Activated CD4-positive, alpha-beta T cell treated with anti-CD3 and anti-CD28 coated beads for 48 hours (primary cell): ENCODE measurements at places on chromosomes 6 and 20.

DNA sequence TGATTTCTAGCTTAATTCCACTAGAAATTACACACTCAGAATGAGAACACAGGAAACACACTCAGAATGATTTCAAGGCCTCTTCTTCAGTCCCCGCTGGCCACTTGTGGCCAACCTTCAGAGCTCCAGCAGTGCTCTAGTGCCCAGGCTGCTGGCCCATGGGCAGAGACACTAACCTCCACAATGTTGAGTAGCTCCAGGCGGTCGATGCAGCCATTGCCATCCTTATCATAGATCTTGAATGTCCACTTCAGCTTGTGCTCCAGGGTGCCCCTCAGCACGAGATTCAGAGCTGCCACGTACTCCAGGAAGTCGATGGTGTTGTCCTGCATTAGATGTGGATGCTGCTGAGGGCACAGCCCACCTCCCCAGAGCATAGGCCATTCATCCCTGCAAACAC is 6.3 kb downstream of the GUCA1B start:
- DNase-seq = no peak

DNA sequence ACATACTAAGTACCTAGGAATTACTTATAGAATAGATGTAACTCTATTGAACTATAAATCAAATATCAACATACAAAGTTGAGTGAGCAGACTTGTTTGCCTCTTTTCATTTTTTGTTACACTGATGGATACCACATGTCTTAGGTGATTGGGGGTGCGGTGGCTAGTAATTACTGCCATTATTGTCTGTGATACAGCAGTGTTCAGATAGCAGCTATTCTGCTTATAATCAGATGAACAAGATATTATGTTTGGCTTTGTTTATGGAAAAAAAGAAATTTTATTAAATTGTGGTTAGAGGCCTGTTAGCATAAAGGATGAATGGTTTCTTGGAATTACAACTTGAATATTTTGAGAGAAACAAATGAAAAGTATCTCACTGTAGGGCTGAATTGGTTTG is 55.9 kb downstream of the KCNQ5 start:
- DNase-seq = no peak

- DNase-seq = no peak
Observed at GRCh38 chr6:43828711-43829110, 58.7 kb downstream of the VEGFA start.

DNA sequence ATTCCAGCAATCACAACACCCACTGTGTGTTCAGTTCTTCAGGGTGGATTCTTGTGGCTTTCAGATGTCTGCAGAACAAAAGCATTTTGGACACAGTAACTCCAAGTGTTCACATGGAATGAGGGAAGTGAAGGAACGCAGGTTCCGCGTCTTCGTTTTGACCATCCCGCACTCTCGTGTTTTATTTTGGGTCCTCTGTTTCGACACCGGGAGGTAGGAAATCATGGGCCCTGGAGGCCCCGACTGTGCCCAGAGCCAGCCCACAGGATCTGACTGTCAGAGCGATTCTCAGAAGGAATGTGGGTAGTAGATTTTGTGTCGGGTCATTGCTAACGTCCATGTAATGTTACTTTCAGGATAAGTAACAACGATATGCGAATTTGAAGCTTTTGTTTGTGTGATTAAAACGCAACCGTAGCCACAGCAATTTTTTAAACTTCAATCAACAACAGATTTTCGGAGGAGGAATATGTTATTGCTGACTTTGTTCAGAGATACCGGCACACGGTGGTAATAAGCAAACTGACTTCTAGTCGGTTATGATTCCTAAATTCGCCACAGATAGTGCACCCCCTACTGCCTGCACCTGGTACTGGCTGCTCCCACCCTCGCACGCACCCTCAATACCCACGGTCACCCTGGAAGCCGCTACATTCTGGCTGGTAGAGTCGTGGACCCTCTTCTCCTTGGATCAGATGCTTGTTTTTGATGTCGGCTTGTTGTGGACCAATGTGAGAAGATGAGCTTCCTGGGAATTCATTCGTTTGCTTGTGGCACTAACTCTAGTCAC is 10.5 kb downstream of the NPEPL1 start:
- peak; percentile 22 for DNase-seq

GRCh38 chr6:111478064-111478476 is 4.9 kb downstream of the REV3L start:
- DNase-seq = no peak

GRCh38 chr20:25507385-25508082 is 77.8 kb downstream of the NINL start:
- DNase-seq = no peak

DNA sequence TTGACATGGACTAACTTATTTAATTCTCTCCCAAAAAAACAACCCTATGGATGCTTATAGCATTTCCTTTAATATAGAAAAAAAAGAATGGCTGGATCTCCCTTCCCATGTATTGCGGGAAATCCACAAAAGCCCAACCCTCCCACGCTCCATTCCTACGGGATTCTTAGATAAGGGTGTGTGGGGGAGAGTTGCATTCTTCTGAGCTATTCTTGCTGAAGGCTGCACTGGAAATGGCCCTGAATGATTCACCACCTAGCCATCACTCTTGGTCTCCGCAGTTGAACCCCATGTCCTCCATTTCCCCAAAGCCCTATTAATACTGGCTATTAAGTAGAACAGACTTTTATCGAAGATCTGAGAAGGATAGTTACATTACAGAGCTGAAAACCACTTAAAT is 41.9 kb upstream of the ADGRF5 start:
- DNase-seq = no peak

GRCh38 chr6:114346451-114346850 is 3.6 kb upstream of the HS3ST5 start:
- DNase-seq = no peak

DNA sequence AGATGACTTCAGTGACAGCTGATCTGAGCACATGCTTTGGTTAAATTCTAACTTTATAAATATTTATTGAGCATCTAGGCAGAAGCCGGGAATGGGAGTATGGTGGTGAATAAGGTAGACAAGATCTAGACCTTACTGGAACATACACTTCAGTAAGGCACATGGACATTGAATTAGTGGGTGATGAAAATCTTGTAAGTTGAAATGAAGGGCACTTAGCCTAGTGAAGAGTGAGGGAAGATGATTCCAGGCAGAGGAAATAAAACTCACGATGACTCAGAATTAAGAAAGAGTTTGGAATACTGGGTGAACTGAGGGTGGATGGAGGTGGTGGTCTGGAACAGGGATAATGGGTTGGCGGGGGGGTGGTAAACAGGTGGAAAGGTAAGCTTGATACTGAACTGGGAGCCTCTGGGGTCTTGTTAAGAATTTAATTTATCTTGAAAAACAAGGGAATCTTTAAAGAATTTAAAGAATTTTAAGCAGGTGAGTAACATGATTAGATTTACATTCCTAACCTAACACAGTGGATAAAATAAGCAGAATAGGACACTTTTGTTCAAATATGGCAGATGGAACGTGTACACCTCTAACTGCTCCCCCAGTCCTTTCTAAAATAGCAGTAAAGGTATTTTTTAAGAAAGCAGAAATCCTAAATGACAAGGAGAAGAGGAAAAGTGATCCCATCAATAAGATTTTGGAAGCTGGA is 75.2 kb upstream of the ARHGAP18 start:
- DNase-seq = no peak

- no peak for DNase-seq
Observed at GRCh38 chr6:166277018-166277417, 31.2 kb downstream of the PRR18 start.

DNA sequence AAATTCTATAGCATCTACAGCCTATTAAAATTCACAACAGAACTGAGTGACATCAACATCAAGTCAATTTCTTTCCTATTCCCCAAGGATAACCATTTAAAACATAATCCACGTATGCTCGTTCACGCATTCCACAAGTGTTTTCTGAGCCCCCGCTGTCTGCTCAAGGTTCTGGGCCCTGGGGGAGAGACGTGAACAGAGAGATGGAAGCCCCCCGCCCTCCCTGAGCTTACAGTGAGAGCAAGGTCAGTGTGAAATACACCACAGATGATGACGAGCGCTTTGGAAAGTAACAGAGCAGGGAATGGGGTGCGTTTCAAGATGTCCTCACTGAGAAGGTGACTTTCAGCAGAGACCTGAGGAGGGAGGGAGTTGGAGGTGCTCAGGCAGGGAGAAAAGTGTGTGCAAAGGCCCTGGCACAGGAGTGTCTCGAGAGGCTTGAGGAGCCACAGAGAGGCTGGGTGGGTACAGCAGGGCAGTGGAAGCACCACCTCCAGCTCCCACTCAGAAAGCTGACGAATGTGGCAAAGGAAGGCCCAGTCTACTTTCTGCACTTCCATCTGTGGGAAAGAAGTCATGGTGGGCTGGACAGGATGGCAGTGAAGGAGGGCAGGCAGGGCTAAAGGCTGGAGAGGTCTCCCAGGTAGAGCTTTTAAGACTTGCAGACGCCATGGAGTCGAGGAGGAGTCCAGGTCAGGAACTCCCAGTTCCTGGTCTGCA is 88.3 kb downstream of the DLL1 start:
- DNase-seq = no peak

- no peak for DNase-seq
Observed at GRCh38 chr6:53315086-53315724, 33.5 kb downstream of the ELOVL5 start.

DNA sequence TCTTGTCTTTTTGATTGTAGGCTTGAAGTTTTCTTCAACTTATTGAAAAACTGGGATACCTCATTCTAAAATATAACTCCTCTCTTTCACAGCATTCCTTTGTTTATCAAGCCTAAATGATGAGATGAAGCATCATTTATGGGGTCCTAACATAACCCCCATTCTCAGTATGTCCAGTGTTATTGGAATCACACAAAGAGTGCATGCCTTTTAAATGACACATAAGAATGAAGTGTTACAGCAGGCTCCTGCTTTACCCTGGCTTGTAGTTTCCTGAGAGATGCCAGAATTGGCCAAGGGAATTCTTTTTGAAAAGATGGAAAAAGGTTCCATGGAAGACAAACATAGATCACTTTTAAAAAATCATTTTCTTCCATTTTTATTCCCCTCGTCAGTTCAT is 502.4 kb downstream of the BCKDHB start:
- DNase-seq = no peak

- DNase-seq = no peak
Observed at GRCh38 chr6:41512146-41512701, 34.0 kb upstream of the FOXP4 start.

DNA sequence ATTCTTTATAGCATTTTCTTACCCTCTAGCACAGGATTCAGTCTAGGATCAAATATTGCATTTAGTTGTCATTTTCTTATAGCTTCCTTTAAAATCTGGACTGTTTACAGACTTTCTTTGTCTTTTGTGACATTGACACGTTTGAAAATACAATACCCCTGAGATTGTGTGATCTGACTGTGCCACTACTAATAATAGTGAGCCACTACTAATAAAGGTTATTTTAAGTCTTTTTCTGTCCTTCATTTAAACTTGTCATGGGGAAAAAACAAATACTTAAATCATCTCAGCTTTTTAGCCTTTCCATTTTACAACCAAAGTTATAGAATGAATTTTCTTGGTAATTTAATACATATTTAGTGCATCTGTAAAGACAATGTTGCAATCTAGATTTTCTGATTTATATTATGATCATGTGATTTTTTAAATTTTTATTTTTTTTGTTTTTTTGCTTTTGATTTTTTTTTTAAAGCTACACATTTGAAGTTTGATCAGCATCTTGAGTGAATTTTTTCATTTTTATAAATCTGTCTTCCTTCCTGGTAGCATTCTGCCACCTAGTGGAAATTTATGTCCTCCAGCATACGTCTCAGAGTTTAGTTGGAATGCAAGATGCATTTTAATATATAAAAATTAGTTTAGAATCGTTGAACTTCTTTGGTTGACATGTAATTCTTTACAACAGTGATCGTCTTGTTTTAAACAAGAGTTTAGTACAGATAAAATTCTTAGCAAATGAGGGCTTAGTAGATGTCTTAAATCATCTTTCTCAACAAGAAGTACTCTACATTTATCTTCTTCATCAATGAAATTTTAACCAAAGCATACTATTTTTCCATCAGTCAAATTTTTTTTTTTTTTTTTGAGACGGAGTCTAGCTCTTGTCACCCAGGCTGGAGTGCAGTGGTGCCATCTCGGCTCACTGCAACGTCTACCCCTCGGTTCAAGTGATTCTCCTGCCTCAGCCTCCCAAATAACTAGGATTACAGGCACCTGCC is 119.4 kb downstream of the NCOA3 start:
- no peak for DNase-seq

GRCh38 chr6:136719280-136720044 is 72.8 kb downstream of the MAP3K5 start:
- no peak for DNase-seq

- no peak for DNase-seq
Observed at GRCh38 chr6:71157345-71157744, 131.3 kb upstream of the OGFRL1 start.

- DNase-seq = no peak
Observed at GRCh38 chr6:95785785-95786184, 208.4 kb downstream of the MANEA start.

DNA sequence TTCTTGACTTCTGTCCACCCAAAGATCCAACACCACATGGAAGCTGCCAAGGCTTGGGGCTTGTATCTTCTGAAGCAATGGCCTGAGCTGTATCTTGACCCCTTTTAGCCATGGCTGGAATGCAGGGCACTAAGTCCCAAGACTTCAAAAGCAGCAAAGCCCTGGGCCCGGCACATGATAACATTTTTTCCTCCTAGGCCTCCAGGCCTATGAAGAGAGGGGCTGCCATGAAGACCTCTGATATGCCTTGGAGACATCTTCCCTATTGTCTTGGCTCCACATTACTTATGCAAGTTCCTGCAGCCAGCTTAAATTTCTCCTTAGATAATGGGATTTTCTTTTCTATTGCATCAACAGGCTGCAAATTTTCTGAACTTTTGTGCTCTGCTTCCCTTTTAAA is 1252.6 kb upstream of the CITED2 start:
- DNase-seq = no peak

GRCh38 chr20:1467082-1467354 is 369 bp upstream of the NSFL1C start:
- DNase-seq = no peak

DNA sequence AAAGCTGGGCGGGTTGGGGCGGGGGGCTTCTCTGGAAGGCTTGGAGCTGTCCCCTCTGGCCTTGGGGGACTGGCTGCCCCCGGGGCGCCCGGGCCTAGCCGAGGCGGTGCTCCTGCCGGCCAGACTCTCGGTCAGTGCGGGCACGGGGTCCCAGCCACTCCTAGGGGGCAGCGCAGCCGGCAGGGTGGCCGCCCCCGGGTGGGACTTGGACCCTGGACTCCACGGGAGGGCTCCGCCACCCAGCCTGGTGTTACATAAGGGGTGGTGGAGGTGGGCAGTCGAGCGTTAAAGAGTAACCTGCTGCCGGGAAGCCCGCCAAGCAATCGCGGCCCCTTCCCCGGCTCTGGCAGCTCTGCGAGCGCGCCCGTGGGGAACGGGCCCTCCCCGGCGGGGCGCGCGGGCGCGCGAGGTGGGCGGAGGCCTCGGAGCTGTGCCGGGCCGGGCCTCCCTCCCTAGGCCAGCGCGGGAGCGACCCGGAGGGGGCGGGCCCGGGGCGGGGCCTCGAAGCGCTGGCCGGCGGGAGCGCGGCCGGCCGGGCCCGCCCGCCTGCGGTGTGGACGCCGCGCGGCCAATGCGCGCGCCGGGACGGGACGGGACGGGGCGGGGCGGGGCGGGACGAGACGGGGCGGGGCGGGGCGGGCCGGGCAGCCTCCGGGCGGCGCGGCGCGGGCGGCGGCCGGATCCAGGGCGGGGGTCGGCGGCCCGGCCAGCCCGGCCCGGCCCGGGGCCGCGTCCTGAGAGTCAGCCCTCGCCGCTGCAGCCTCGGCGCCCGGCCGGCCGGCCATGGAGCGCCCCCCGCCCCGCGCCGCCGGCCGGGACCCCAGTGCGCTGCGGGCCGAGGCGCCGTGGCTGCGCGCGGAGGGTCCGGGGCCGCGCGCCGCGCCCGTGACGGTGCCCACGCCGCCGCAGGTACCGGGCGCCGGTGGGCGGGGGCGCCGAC is at the start of gene SLC2A4RG:
TSS of gene SLC2A4RG (plus strand) at position 647 of the 940 bp plus-strand sequence. CDS start at position 784, 137 bp downstream.
- peak; percentile 69 for DNase-seq

GRCh38 chr20:38650010-38650409 is 48.4 kb downstream of the ARHGAP40 start:
- no peak for DNase-seq
